ENCODE measurements at places on chromosomes 1 and 21.

DNA sequence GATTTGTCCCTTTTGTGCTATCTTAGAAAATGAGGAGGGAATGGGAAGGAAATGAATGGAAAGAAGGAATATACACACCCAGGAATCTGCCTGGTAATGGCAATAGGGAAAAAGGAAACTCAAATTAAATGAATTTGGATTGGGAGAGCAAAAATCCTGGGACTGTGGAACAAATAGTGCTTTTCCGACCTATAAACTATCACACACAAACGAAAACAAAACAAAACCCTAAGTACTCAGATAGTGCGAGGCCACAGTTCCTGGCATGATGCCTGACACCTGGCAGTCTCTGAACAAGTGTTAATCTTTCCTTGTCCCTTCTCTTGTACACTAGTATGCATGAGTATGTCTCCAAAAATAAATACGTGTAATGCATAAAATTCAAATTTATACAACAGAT is 319.8 kb upstream of the SPAG17 start:
- DNase-seq: no peak

GRCh38 chr1:106276871-106277270 is 779.6 kb upstream of the PRMT6 start:
- no peak for DNase-seq

- DNase-seq: no peak
These were observed 48.4 kb upstream of the NR5A2 start for GRCh38 chr1:199979071-199979470.

- DNase-seq: no peak
These were observed 3.5 kb downstream of the OSCP1 start for GRCh38 chr1:36446746-36447145.

- no peak for DNase-seq
These were observed 435.9 kb downstream of the KIF26B start for GRCh38 chr1:245590726-245591125.

- no peak for DNase-seq
These were observed 58.5 kb upstream of the RUNX3 start for GRCh38 chr1:24988558-24988912.

DNA sequence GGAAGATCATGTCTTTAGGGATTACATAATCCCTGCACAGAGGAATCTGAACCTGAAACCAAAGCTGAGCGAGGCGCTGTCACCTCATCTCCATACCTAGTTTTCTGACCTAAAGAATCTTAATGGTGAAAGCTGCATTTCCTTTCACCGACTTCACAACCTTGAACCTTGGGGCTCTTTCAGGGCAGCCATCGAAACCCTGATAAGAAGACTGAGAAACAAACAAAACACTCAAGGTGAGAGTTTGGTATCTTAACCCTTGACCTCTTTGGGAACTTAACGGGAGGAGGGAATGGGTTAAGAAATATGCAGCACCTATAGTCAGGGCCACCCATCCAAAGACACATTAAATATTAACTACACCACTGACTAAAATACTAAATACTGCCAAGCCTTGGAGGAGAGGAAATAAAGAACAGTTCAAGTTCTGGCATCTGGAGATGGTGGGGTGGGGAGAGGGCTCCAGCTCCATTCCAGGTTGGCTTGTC is 2.0 kb downstream of the C1orf116 start:
- no peak for DNase-seq

GRCh38 chr1:113223546-113223945 is 150.5 kb downstream of the LRIG2 start:
- DNase-seq: no peak
